ENCODE measurements at places on chromosomes 7 and 10. TPM values are rescaled to one million over a fixed set of nuclear protein-coding genes. Genes with fewer than 3 reads are reported as not detected.

TUBAL3 gene
- total RNA-seq: not detected

NKX1-2 gene
- total RNA-seq: 1.6 TPM

FFAR4 gene
- total RNA-seq: 1.1 TPM

TAS2R4 gene
- total RNA-seq: 0.42 TPM

HTRA1 gene
- total RNA-seq: 35.6 TPM

SPDYE6 gene
- total RNA-seq: not detected

PAXIP1 gene
- total RNA-seq: 15.4 TPM

SMKR1 gene
- 1.7 TPM for total RNA-seq

TMEM270 gene
- total RNA-seq: not detected

DNA sequence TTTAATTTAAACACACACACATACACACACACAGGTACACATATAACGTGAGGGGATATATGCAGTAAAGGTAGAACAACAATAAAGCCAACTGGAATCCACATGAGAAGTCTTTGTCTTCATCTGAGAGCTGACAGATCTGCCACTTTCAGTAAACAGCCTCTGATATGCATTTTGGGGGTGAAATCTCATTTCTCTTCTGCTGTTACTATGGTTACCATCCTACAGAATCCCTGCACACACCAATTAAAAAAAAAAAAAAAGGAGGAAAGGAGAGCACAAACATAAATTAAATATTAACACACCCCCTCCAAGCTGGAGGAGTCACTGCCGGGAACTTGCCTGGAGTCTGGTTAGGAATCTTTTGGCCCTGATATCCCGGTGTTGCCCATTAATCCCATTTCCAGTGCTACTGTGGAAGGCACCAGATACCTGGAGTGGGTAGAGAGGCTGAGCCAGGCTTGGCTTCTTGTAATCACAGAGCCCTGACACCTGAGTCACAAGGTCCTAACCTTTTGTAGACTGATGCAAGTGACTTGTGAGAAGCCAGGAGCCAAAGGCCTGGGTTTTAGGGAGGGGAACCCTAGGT is 169.1 kb downstream of the LHFPL3 start:
- DNase-seq: no peak
- H3K4me3 ChIP-seq: no peak overlapping the region
- H3K27me3 ChIP-seq: no peaks in the 10 kb centered on the region

DNA sequence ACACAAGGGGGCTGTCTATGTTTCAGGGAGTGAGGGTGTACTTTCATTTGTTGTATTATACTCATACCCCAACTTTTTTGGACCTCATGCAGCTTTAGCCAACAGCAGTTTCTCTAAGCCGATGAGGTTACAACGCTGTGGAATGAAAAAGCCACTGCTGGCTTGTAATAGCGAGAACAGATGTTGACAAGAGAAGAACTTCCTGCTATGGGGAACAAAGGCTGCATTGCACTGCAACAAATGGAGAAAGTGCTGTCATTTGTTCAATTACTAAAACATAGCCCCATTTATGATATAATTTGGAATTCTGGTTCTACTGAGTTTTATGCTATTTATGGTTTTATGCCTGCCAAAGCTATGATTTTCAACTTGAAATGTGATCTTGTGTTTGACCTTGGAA is 104.2 kb upstream of the TMEM72 start:
- H3K36me3 ChIP-seq: no peaks in the 10 kb centered on the region
- H3K27ac ChIP-seq: no peak overlapping the region
- no peaks in the 10 kb centered on the region for H3K27me3 ChIP-seq

GRCh38 chr7:151869455-151869854 is 7.5 kb downstream of the PRKAG2 start:
- peak overlapping the region; percentile 45 for H3K4me3 ChIP-seq
- no peaks in the 10 kb centered on the region for H3K27me3 ChIP-seq
- peaks cover 73% of the 10 kb centered on the region for H3K4me1 ChIP-seq
- H3K36me3 ChIP-seq: no peaks in the 10 kb centered on the region
- DNase-seq: no peak
- H3K27ac ChIP-seq: peak overlapping the region; percentile 81

- no peaks in the 10 kb centered on the region for H3K36me3 ChIP-seq
- H3K4me3 ChIP-seq: no peak overlapping the region
- no peaks in the 10 kb centered on the region for H3K4me1 ChIP-seq
- H3K27me3 ChIP-seq: no peaks in the 10 kb centered on the region
Observed at GRCh38 chr7:157837047-157837446, 500.2 kb downstream of the DNAJB6 start.

DNA sequence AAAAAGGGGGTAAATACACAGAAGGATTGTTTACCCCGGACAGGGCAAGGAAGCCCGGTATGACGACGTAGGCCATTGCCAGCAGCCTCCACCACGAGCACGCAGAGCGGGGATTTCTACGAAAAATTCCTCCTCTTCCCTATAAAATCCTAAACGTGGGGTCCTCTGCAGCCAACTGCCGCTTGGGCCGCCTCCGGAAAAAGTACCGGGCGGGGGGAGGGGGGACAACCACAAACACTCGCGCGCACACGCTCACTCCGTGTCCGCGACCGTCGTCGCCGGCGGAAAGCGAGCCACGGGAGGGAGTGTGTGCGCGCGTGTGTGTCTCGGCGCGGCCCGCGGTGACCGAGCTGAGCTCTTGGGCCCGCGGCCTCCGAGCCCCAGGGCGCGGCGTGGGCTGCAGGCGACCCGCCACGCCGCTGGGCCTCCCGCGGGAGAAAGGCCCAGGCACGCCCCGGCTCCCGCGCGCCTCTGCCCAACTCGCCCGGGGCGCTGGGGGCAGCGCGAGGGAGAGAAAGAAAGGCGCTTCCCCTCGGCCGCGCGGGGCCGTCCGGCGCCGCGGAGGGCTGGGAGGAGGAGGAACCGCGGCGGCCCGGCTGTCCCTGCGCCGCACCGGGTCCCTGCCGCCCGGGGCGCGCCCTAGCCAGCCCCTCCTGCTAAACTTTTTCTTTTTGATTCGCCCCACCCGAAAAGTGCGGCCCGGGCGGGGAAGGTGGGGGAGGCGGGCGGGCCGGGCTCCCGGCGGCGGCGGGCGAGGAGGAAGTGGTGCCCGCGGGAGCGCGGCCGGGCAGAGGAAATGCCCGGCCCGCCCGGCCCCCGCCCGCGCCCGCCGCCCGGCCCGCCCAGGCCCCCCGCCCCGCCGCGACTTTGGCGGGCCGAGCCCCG is 1.5 kb downstream of the CTBP2 start:
- peaks cover 33% of the 10 kb centered on the region for H3K4me1 ChIP-seq
- peak overlapping the region; percentile 72 for H3K4me3 ChIP-seq
- H3K36me3 ChIP-seq: no peaks in the 10 kb centered on the region
- no peak for DNase-seq
- no peaks in the 10 kb centered on the region for H3K27me3 ChIP-seq
- H3K27ac ChIP-seq: peak overlapping the region; percentile 98

- H3K4me1 ChIP-seq: no peaks in the 10 kb centered on the region
- peaks cover 54% of the 10 kb centered on the region for H3K27me3 ChIP-seq
- H3K27ac ChIP-seq: no peak overlapping the region
- no peak for DNase-seq
- H3K4me3 ChIP-seq: no peak overlapping the region
Observed at GRCh38 chr10:22427890-22428571, 82.7 kb downstream of the SPAG6 start.

GRCh38 chr10:69816521-69816920 is 14.8 kb downstream of the COL13A1 start:
- no peaks in the 10 kb centered on the region for H3K27me3 ChIP-seq
- H3K4me3 ChIP-seq: no peak overlapping the region
- H3K27ac ChIP-seq: no peak overlapping the region
- H3K36me3 ChIP-seq: no peaks in the 10 kb centered on the region
- no peak for DNase-seq

DNA sequence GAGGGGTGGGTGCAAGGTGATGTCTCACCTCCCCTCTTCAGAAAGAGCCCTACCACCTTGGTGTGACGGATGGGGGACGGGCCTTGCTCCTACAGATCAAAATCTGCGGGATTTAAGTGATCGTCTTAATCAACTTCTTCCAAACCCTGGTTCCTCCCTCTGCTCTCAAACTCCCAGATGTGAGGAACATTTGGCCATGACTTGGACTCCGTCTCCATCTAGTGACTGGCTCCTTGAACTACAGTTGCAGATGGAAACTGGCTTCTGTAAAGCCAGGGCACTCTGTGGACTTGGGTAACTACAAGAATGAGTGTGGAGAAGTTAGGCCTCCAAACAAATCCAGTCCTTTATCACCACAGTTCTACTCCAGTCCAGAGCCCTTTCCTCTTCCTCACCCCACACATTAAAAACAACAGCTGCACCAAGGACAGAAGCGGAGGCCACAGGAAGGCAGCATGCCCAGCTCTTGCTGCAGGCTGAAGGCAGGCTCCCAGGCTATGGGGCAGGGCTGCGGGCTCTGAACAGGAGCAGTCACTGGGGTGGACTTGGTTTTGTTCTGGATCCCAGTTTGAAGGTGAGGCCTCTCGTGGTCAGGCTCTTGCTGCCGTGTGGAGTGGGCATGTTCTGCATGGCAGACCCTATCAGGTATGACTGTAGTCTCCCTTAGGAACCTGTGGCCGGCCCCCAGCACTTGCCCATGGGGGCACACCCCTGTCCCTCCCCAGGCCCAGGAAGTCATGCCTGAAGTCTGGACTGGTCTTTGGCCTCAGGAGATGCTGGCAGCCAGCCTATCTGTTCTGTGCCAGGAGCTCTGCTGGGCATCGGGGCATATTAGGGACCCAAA is 79.4 kb downstream of the VWC2 start:
- H3K36me3 ChIP-seq: no peaks in the 10 kb centered on the region
- no peak for DNase-seq
- no peak overlapping the region for H3K4me3 ChIP-seq
- no peaks in the 10 kb centered on the region for H3K4me1 ChIP-seq

GRCh38 chr7:44127161-44127560 is 3.8 kb upstream of the POLD2 start:
- no peak overlapping the region for H3K4me3 ChIP-seq
- H3K4me1 ChIP-seq: peaks cover 7% of the 10 kb centered on the region
- H3K27me3 ChIP-seq: no peaks in the 10 kb centered on the region
- H3K36me3 ChIP-seq: no peaks in the 10 kb centered on the region
- DNase-seq: no peak
- no peak overlapping the region for H3K27ac ChIP-seq

DNA sequence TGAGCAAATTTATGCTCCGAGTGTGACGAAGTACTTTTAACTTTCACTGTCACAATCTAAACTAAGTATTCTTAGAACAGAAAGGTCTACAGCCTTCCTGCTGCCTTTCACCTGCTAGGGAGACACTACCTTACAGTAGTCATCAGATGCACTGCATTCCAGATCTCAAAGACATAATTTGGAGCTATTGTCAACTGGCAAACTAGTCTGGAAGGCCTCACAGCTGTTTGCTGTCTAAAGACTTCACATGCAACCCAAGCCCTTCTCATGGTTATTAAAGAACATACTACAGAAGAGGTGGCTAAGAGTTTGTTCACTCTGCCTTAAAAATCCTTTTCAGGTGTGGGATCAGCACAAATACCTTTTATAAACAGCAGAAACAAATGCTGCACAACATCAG is 91.8 kb upstream of the KCNIP2 start:
- no peaks in the 10 kb centered on the region for H3K27me3 ChIP-seq
- no peak overlapping the region for H3K4me3 ChIP-seq
- peaks cover 26% of the 10 kb centered on the region for H3K36me3 ChIP-seq
- no peak overlapping the region for H3K27ac ChIP-seq
- DNase-seq: no peak

DNA sequence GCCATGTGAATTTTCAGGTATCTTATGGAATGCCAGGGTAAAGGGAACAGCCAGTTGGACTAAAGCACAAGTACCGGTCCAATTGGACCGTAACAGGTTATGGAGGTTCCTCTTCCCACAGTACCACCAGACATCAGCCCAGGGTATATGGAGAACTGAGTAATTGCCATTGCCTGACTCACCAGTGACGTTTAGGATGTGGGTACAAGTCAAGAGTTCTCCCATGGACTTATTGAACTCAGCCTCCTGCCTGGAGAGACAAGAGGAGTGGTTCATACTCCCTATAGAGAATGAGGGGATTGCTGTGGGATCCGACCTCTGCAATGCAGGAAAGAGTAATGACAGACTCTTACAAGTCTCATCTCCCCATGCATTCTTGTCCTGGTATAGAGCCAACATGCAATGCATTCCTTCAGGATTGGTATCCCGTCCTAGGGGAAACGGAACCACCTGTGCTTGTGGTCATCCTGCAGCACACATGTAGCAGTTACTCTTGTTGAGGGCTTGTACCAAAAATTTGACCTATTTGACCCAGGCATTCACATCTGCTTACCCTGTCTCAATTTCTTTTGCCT is 30.7 kb upstream of the ELOVL3 start:
- no peaks in the 10 kb centered on the region for H3K36me3 ChIP-seq
- H3K27me3 ChIP-seq: no peaks in the 10 kb centered on the region
- no peaks in the 10 kb centered on the region for H3K4me1 ChIP-seq
- no peak for DNase-seq

DNA sequence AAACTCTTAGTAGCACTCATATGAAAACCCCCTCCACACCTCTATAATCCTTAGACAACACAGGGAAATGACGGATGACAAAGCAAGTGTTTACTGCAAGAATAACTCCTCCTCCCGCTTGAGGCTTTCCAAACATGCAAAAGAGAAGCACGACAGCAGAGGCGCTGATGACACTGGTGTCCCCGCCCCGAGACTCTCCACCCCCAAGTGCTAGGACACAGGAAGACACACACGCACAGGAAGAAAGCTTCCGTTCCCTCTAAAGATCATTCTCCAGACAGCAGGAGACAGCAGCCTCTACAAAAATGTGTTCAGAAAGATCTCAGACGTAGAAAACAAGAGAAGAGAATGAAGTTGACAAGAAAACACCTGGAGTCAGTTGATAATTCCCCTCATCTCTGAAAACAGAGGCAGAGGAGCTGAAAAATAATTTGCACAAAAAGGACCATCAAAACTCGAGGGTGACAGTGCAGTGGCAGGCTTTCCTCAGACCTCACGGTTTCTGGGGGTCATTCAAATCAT is 90.2 kb downstream of the DLG5 start:
- H3K36me3 ChIP-seq: peaks cover 22% of the 10 kb centered on the region
- no peak for DNase-seq
- H3K4me3 ChIP-seq: no peak overlapping the region
- H3K27me3 ChIP-seq: no peaks in the 10 kb centered on the region
- H3K27ac ChIP-seq: no peak overlapping the region

DNA sequence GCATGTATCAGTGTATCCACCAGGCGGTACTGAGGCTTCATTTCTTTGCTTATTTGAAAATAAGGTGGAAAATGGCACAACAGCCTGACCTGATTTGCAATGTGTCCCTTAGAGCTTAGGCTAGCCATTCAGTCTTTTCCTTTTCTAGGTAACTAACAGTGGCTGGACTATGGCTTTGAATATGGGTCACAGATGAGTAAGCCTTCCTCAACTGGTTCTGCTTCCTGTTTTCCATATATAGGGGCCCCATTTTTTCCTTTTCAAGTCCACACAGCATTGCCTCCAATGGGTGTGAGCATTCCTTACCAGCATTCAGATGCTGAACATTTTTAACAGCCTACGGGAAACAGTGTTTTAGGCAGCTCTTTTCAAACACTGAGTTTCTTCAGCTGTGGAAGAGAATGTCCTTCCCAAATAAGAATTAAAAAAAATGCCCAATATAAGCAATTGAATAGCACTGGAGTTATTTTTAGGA is 3.9 kb upstream of the ITGB1 start:
- peak overlapping the region; percentile 95 for H3K27ac ChIP-seq
- peaks cover 23% of the 10 kb centered on the region for H3K4me1 ChIP-seq
- no peak overlapping the region for H3K4me3 ChIP-seq
- no peaks in the 10 kb centered on the region for H3K27me3 ChIP-seq
- no peaks in the 10 kb centered on the region for H3K36me3 ChIP-seq
- no peak for DNase-seq

GRCh38 chr7:112366886-112367285 is 83.4 kb upstream of the IFRD1 start:
- DNase-seq: no peak
- no peak overlapping the region for H3K27ac ChIP-seq
- H3K4me3 ChIP-seq: no peak overlapping the region
- no peaks in the 10 kb centered on the region for H3K36me3 ChIP-seq

All from esophagus squamous epithelium (tissue), 5 donors.